ENCODE measurements at places on chromosomes 2 and 18.

GRCh38 chr18:44819944-44820510 is 139.3 kb downstream of the SETBP1 start:
- DNase-seq: no peak

DNA sequence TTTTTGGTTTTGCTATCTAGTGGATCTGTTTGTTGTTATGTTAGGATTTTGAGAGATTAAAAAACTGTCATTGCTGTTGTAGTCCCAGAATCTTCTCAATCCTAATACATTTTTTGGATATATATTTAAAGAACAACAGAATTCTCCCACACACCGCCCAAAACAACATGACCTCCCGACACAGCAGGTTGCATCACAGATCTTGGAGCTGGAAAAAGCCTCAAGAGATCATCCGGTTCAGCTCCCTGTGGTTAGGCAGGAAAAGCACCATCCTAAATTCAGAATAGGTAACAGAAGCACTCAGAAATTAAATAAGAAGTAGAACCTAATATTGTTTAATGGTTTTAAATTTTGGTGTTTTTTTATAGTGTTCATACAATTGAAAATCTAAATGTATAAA is 251.4 kb upstream of the STON1 start:
- no peak for DNase-seq

- no peak for DNase-seq
Observed at GRCh38 chr2:39781697-39782096, 2.6 kb upstream of the THUMPD2 start.

- DNase-seq: no peak
Observed at GRCh38 chr2:104430359-104430740, 423.6 kb upstream of the POU3F3 start.
